ENCODE measurements at places on chromosomes 13 and 19.

DNA sequence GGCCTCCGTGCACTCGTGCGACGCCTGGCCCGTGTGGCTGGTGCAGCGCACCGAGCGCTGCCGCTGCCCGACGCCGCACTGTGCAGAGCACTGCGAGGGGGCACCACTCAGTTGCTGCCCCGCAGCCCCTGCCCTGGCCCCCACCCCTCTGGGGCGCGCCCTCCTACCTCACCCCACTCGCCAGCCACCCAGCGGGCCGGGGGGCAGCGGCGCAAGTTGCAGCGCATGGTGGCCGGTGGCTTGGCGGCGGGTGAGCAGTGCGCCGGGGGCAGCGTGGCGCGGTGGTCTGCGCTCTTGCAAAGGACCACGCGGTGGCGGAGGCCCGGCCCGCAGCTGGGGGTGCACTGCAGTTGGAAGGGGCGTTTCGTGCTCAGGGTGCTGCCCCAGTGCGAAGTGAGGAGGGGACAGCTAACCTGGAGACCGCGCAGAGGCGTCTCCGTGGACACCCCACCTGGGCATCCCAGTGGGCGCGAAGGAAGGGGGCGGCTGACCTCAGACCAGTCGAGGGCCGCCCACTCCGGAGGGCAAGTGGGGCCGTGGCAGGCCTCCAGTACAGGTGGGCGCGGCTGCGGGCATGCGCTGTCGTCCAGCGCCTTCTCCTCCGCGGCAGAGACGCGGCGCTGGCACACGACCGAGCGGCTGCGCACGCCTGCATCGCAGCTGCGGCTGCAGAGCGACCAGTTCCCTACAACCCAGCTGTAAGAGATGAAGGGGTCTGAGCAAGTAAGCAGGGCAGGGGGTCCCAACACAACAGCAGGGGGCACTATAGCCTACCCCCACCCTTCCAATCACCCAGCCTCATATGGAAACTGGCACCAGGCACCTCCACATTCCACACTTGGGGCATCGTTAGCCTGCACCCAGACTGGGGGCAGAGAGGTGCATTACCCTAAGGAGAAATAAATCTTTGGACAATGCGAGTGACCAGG, 8.0 kb upstream of the MYO1F start:
- H3K27me3 ChIP-seq: no peaks in the 10 kb centered on the region
- peaks cover 5% of the 10 kb centered on the region for H3K4me1 ChIP-seq
- H3K27ac ChIP-seq: no peak overlapping the region
- DNase-seq: no peak
- H3K36me3 ChIP-seq: no peaks in the 10 kb centered on the region

- no peaks in the 10 kb centered on the region for H3K4me1 ChIP-seq
- H3K27ac ChIP-seq: no peak overlapping the region
- DNase-seq: no peak
- H3K4me3 ChIP-seq: no peak overlapping the region
Observed at GRCh38 chr13:22114630-22115311, 443.9 kb downstream of the FGF9 start.

DNA sequence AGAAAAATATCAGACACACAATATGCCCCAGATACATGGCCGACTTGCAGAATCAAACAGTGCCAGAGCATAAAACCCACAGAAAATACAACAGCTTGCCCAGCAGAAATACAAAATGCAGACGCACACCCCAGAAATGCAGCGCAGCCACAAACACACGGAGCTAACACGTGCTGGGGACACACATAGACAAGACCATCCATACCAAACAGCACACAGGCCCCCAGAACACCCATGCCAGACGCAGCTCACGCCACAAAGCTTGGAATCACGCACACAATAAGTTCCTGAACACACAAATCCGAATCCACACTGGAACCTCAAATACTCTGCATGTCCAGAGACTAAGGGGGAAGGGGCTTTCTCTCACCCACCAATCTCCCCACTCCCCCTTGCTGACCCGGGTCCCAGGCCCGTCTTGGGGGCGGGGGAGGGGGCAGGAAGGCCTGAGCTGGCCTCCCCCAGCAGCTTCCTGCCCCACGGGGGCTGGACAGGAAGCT, 17.2 kb downstream of the CCDC97 start:
- no peak for DNase-seq
- H3K4me1 ChIP-seq: peaks cover 52% of the 10 kb centered on the region
- peaks cover 18% of the 10 kb centered on the region for H3K36me3 ChIP-seq
- H3K27me3 ChIP-seq: no peaks in the 10 kb centered on the region
- H3K27ac ChIP-seq: peak overlapping the region; percentile 87

DNA sequence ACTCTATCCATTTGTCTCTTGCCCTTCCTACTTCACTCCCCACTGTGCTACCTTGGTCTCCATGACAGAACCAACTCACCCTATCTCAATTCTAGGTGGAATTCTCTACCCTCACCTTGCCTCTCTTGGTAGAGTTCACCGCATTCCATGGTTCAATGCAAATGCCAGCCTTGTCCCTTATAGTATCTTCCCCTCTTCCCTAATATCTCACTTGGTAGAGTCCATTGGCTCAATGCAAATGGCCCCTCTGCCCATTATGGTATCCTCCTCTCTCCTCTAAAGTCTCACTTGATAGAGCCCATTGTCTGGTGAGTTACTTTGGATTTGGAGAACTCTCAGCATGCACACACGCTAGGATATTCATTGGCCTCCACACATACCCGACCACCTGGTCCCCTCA, 7.9 kb downstream of the HAS1 start:
- no peak overlapping the region for H3K27ac ChIP-seq
- no peak for DNase-seq
- H3K36me3 ChIP-seq: no peaks in the 10 kb centered on the region
- no peak overlapping the region for H3K4me3 ChIP-seq
- H3K27me3 ChIP-seq: no peaks in the 10 kb centered on the region

- no peaks in the 10 kb centered on the region for H3K36me3 ChIP-seq
- H3K27me3 ChIP-seq: no peaks in the 10 kb centered on the region
- no peaks in the 10 kb centered on the region for H3K4me1 ChIP-seq
- H3K27ac ChIP-seq: no peak overlapping the region
- no peak for DNase-seq
- no peak overlapping the region for H3K4me3 ChIP-seq
Observed at GRCh38 chr13:33722216-33722915, 95.6 kb upstream of the RFC3 start.

- H3K36me3 ChIP-seq: no peaks in the 10 kb centered on the region
- no peak overlapping the region for H3K27ac ChIP-seq
- no peak overlapping the region for H3K4me3 ChIP-seq
Observed at GRCh38 chr13:27472941-27473340, 22.6 kb upstream of the MTIF3 start.
